ENCODE measurements at places on chromosomes 2 and 18. TPM values are rescaled to one million over a fixed set of nuclear protein-coding genes. Genes with fewer than 3 reads are reported as not detected.

Gene PFN4
- 1.5 TPM for polyA plus RNA-seq

Gene MOCOS
- 0.92 TPM for polyA plus RNA-seq

Gene CYS1
- 90.8 TPM for polyA plus RNA-seq

Gene ZBTB7C
- 16.6 TPM for polyA plus RNA-seq

Gene LCT
- 0.08 TPM for polyA plus RNA-seq

DNA sequence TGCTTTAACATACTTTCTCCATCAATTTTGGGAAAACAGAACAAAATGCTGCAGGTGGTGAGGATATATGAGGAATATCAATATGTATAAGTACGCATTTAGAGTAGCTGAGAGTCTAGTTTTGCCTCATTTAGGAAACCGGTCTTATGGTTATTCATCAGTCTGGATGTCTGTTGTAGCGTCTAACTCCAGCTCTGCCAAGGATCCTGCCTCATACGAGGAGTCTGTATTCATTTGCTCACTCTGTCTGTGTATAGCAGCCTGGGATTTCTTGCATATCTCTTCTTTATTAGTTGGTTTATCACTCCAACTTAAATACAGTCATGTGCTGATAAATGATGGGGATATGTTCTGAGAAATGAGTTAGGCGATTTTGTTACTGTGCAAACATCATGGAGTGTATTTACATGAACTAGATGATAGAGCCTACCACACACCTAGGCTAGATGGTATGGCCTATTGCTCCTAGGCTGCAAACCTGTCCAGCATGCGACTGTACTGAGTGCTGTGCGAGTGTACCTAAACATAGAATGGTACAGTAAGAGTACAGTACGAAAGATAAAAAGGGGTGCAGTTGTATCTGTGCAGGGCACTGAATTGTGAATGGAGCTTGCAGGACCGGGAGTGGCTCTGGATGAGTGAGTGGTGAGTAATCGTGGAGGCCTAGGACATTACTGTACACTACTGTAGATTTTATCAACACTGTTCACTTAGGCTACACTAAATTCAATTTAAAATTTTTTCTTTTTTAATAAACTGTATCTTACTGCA, 148.1 kb downstream of the ZNF407 start:
- no peak for DNase-seq

DNA sequence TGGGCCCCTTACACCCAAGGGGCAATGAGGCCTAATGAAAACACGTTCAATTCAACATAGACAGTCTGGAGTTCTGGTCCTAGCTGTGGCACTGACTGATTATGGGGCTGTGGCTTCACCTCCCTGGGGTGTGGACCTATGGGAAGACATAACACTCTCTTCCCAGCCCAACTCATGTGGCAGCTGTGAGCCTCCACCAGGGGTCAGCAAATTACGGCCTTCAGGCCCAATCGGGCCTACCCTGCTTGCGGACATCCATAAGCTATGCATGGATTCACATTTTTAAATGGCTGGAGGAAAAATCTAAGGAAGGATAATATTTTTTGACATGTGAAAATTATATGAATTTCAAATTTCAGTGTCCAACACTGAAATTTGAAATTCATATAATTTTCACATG, 101.3 kb downstream of the LOXHD1 start:
- DNase-seq: no peak

GRCh38 chr18:38174594-38174993, 609.0 kb upstream of the CELF4 start:
- DNase-seq: no peak

GRCh38 chr2:168089200-168089599, 158.2 kb downstream of the STK39 start:
- no peak for DNase-seq

DNA sequence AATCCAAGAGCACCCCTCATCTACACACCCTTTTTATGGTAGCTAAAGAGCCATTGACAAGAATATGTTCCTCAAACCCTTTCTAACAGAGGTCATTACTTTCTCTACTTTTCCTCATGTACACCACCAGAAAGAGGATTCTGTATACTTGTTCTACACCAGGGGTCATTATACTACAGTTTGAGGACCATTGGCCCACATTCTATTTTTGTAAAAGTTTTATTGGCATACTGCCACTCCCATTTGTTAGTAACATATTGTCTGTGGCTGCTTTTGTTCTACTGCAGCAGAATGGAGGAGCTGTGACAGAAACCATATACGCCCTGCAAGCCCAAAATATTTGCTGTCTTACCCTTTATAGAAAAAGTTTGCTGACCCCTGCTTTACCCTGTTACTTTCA, 14.3 kb downstream of the HTR2B start:
- DNase-seq: no peak

GRCh38 chr2:50957896-50958295, 74.0 kb downstream of the NRXN1 start:
- DNase-seq: no peak

GRCh38 chr2:44578471-44579093, 216.8 kb downstream of the CAMKMT start:
- DNase-seq: no peak

- no peak for DNase-seq
Measured at GRCh38 chr2:75431763-75432162, 129.0 kb downstream of the EVA1A start.

DNA sequence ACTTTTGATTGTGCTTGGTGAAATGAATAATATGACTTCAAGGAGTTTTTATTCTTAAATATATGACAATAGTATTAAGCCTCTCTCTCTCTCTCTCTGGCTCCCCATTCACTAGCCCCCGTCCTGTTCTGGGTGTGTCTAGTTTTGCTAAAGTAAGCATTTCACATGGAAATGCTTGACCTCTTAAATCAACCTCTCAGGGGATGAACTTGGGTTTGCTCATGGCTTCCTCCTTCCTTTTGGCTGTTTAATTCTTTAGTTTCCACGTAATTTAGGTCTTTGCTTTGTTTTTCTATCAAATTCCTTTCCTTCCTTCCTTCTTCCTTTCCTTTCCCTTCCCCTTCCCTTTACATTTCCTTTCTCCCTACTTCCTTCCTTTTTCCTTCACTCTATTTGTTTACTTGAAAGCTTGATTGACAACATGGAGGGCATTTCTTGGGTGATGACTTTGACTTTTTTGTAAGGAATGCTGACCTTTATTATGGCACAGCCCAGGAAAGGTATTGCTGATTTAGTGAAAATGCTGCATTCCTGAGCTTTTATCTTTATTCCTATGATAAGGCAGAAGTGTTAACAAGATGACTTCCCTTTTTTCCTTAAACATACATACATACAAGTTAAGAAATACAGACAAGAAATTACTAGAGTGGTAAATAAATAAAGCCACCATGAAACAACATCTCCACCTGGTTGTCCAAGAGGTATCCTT, 3.6 kb downstream of the DPP4 start:
- no peak for DNase-seq

DNA sequence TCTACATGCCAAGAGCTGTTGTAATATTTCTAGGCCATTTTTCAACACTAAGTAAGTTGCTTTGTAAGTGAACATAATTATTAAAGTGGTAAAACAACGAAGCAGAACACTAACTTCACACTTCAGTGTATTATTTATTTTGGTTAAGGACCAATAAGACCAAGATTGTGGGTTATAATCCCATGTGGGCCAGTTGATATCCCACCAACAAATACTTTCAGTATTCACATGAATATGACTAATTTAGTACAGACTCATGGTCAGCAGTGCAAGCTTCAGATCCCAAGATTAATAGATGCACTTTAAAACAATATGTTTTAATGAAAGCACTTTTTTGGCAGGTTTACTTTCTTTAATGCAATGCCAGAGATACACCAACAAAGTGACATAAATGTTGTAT, 154.3 kb downstream of the LCLAT1 start:
- DNase-seq: no peak

DNA sequence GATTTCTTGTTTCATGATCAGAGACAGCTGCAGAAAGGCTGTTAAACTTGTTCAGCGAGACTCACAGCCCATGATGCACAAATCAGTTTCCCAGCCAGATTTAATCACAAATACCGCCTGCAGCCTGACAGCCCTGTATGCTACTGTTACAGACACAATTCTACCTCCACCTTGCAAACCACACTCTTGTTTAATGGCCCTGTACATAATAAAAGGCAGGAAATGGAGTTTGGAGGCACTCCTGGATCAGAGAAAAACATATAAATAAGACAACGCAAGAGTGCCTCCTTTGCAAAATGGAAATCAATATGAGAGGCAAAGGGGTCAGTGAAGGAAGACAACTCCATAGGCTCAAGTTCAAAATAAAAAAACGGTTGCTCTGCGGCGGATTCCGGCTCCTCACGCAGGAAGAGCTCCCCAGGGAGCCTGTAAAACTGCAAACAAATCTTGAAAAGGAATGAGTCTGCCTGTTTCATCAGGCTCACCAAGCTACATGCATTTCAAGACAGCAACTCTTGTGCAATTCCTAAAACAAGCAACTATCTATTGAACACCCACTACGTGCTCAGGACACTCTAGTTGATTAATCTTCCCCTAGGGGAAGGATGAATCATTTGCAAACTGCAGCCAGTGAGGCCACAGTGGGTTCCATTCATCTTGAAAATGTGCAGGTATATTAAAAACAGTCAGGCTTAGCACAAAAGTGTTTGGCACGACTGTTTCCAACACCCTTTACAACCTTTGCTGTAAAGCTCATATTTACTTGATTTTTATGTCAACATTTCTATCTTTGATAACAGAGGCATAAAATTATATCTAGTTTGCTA, 37.5 kb downstream of the TBC1D8 start:
- DNase-seq: peak; percentile 76
